ENCODE measurements at places on chromosomes 16 and 17. TPM values are rescaled to one million over a fixed set of nuclear protein-coding genes. Genes with fewer than 3 reads are reported as not detected.

DNA sequence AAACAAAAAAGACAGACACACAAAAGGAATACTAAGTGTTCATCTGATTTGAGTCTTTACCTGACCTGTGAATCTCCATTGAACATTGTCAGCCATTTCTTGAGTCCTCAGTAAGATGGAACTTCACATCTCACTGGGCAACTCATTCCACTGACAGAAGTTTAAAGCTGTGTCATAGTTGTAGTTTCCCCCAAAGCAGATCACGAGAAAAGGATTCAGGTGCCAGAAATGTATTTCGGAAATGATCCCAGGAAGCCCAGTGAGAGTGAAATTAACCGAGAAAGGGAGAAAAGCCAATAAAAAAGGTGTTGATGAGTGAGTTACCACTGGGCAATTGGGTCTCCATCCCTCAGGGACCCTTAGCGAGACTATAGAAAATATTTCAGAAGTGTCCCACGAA is 6.5 kb downstream of the CHD9 start:
- no peak for DNase-seq

GRCh38 chr16:4790871-4791270 is 2.7 kb upstream of the SEPTIN12 start:
- no peak for DNase-seq

- no peak for DNase-seq
These were observed 54.2 kb downstream of the CDRT4 start for GRCh38 chr17:15413101-15413771.

Gene DCTN5
- 54.1 TPM for total RNA-seq

- no peak for DNase-seq
These were observed 839.7 kb downstream of the CDH11 start for GRCh38 chr16:64282181-64282580.

GRCh38 chr17:58605470-58605869 is 86.4 kb downstream of the TEX14 start:
- no peak for DNase-seq

DNA sequence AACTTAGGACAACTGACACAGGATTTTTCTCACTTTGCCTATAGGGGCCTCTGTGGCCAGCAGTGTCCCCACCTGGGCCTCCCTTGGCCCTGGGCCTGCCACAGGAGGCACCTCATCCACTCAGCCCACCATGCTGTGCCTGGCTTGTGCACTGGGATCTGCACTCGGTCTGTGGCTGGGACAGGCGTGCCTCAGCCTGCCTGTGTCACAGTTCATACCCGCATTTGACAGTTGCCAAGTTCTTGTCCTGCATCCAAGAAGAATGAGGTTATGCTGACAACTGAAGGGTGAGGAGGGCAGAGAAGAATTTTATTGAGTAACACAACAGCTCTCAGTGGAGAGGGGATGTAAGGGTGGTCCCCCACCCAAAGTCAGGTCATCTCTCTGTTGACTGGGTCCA is 36.0 kb downstream of the ZFP90 start:
- no peak for DNase-seq

Gene HAS3
- total RNA-seq, result 0.11 TPM

Gene PTX4
- total RNA-seq, result not detected

Gene ACSM3
- 16.1 TPM for total RNA-seq

GRCh38 chr17:43855061-43855460 is 8.1 kb downstream of the CD300LG start:
- no peak for DNase-seq

DNA sequence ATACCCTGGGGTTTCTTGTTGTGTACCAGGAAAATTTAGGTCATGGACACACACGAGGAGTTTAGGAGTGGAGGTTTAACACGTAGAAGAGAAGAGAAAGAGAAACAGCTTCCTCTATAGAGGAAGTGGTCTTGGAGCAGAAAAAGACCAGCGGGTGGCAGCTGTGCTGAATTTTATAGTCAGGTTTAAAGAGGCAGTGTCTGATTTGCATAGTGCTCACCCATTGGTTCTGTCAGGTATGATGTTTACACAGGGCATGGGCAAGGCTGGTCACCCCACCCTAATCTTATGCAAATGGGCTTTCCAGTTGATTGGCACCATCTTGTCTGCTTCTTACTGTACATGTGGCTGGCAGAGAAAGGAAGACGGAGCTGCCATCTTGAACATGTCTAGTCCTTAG is 309.0 kb downstream of the CDH13 start:
- no peak for DNase-seq

- no peak for DNase-seq
These were observed 9.4 kb downstream of the ELAC2 start for GRCh38 chr17:13008461-13008860.

- no peak for DNase-seq
These were observed 5.6 kb upstream of the TUBG2 start for GRCh38 chr17:42653179-42654124.

GRCh38 chr17:49357516-49357915 is 4.5 kb downstream of the ZNF652 start:
- DNase-seq, result no peak

DNA sequence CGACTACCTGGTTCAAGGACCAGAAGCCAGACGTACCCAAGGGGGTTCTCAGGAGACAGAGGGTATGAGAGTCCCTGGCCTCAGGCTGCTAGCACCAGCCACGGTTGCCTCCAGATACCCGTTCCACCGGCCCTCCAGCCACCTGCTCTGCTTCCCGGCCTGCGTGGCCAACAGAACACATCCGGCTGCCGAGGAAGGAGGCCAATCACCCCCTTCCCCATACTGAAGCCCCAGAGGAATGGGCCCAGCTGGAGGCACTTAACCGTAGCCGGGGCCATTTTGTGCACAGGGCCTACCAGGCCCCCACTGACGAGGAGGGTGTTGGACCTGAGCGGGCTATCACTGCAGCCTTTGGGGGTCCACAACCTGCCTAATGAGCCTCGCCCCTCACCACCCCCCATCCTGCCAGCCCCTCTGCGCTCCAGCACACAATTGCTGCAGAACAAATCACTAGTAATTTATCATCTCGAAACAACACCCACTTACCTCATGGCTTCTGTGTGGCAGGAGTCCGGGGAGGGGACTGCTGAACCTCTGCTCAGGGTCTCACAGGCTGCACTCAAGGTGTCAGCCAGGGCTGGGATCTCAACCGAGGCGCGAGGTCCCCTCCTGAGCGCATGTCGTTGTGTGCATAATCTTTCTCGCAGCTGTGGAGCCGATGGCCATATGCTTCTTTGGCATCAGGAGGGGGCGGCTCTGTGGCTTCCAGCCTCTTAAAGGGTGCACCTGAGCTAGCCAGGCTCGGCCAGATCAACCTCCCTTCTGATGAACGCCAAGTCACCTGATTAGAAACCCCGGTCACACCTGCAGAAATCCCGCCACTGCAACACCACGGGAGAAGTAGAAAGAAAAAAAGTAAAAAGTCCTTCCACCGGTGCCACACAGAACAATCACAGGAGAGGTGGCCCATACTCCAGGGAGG is 10.1 kb upstream of the KREMEN2 start:
- DNase-seq, result no peak

Gene LITAFD
- not detected for total RNA-seq

- DNase-seq, result no peak
These were observed 373.9 kb downstream of the CPPED1 start for GRCh38 chr16:12429756-12430155.

- DNase-seq, result no peak
These were observed 3.9 kb upstream of the NXPH3 start for GRCh38 chr17:49571764-49572163.

GRCh38 chr17:43014020-43014648 is 7.5 kb downstream of the IFI35 start:
- no peak for DNase-seq

DNA sequence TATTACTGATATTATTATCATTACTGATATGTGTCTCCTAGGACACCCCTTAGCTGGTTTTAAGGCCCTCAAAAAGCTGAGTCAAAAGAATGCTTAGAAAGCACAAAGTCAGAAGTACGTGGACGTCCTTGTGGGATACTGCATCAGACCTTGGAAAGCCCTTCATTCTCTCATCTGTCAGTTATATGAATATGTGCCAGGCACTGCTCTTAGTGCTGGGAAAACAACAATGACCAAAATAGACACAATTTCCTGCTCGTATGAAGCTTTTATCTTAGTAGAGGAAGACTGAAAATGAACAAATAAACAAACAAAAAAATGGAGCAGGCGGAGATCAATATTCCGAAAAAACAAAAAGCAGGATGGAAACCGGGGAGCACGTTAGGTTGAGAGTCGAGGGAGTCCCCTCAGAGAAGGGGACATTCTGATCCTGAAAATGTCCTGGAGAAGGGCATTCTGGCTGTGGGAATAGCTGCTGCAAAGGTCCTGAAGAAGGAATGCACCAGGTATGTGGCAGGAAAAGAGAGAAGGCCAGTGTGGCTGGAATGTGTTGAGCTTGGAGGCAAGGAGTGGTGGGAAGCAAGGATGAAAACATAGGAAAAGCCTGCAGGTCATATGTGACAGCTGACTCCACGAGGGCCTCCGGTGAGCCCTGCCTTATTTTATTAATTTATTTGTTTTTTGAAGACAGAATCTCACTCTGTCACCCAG is 15.5 kb upstream of the TMEM94 start:
- no peak for DNase-seq

DNA sequence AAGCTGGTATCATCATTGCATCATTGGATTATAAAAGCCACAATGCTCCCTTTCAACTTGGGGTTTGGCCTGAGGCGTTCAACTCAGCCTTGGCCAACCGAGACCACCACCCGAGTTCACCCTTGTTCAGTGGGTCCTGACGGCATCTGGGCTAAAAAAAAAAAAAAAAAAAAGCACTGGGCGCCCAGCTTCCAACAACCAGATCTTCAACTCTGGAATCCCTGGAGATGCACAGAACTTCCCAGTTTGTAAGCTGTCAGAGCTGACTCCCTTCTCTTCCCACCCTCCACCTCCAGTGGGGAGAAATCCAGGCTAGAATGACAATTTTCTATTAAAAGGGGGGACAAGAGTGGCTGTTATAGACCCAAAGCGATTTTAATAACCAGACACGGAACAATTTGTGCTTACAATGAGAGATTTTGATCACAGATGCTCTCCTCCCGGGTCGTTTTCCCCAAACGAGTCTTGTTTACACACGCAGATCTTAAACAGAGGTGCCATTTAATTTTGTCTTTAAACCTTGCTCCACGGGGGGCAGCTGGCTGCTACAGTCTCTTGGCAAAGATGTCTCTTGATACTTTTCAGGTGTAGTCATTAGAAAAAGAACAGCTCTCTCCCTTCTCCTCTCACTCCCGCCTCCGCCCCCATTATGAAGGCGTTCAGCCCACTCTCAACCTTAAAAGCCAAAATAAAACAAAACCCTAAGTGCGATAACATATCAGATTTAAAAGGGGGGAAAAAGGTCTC is 26.9 kb downstream of the GPRC5B start:
- no peak for DNase-seq

- no peak for DNase-seq
These were observed 211.9 kb downstream of the GSG1L start for GRCh38 chr16:27851586-27851985.

GRCh38 chr17:57668332-57668731 is 76.8 kb downstream of the CCDC182 start:
- DNase-seq, result no peak

DNA sequence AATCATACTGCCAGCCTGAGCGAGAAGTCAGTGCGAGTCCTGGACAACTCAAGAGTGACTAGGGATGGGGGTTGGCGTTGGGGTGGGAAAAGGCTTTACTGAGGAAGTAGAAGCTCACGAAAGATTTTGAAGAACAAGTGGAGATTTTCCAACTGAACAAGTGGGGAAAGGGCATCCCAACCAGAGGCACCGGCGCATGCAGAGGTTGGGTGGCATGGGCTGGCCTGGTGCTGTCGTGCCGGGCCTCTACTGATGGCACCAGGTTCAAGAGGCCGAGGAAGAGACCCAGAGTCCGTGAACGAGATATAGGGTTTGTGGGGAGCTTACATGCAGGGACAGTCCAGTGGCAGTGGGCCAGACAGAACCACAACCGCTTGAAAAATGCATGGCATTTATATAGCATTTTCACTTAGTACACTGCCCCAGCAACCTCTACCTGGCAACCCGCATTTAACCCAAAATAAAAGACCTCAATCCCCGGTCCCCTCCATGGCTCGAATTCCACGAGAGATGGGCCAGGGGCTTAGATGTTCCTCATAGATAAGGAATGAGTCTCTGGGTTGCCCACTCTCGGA is 7.7 kb upstream of the ITGA3 start:
- DNase-seq, result no peak

GRCh38 chr16:27489421-27489820 is 60.3 kb downstream of the GTF3C1 start:
- DNase-seq, result no peak

Gene SSTR5
- total RNA-seq, result not detected

Gene RHBDL1
- total RNA-seq, result 0.89 TPM

- no peak for DNase-seq
These were observed 115.1 kb upstream of the ZKSCAN2 start for GRCh38 chr16:25372716-25373115.

DNA sequence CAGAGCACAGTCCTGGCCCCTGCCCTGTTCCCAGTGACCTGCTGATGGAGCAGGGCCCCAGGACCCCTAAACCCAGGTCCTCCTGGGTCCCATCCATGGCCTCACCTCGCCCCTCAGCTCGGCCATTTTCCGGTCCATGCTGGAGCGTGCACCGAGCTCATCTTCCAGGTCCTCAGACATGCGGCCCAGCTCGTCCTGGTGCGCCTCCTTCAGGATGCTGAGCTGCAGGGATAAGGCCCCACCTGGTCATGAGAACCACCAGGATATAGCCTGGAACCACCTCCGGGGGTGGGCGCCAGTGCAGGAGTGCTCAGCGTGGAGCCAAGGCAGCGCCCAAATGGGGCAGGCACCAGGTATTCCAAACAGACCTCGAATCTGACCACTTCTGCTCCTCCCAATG is 17.9 kb downstream of the CCDC102A start:
- no peak for DNase-seq

- no peak for DNase-seq
These were observed 300.6 kb upstream of the EEF2KMT start for GRCh38 chr16:5398203-5398602.

Data from activated CD8-positive, alpha-beta T cell treated with anti-CD3 and anti-CD28 coated beads for 36 hours (primary cell).